ENCODE measurements at places on chromosomes 6 and 20.
A peak's percentile ranks its signal among the peaks of the same experiment; 100 is the strongest.

DNA sequence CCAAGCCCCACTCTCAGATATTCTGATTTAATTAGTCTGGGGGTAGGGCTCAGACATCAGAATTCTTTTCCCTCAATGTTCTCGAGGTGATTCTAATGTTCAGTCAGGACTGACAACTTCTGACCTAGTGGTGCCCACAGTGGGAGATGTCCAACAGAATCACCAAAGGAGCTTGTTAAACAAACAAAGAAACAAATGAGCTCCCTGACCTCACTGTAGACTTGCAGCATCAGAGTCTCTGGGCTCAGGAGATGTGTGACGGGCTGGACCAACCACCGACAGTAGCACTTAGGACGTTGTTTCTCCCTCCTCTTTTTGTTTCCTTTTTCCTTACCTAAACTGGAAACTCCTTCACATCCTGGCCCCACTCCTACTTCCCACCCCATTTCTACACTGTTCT lies 49.3 kb downstream of the CLIC5 start:
- DNase-seq = no peak

GRCh38 chr6:99185525-99185924 lies 163.9 kb downstream of the FAXC start:
- no peak for DNase-seq

DNA sequence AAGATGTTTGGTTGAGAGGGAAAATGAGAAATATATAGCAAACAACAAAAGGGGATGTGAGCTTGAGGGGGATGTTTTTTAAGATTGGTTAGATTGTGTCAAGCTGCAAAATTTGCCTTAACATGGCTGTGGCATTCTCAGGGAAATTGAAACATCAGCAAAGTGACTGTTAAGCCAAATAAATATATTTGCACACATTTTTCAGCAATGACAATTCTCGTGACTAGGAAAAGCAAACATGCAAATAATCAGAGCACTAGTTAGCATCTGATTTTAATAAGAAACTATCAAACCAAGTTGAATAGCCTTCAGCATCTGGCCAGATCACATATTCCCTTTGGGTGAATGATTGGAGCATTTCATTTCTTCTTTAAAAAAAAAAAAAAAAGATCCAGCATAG lies 262.8 kb downstream of the TBC1D7 start:
- no peak for DNase-seq

DNA sequence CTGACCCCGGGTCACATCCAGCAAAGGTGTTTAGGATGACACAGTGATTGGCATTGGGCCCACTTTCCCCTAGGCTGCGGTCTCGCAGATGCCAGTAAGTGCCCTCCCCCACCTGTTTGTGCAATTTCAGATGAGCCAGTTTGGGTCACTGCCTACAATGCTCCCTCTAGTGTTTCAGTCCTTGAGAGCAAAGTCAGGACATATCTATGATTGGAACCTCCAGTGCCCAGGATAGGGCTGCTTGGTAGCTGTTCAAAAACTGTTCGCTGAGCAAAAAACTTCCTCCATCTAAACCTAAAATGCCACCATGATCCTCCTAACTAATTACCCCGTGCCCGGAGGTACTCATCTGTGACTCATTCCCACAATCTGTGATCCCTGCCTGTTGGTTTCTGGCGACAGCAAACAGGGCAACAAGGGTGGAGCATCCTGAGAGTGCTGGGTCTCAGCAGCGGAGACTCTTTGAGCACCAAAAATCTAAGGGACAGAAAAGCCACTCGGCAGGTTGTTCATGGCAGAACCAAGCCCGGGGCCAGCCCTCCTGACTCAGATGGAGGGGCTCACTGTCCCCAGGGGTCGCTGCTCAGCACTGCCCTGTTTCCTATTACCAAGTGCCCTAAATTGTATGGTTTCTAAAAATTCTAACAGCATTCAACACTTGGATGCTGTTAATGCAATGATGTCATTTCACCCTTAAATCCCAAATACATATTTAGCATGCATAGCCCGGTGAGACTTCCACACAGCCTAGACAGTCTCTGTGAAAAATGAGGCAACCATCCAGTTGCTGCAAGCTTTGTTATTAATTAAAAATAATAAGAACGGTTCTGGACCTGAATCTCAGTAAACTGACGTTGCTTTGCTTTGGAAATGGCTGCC lies 5.0 kb downstream of the VSX1 start:
- DNase-seq = peak; percentile 47

DNA sequence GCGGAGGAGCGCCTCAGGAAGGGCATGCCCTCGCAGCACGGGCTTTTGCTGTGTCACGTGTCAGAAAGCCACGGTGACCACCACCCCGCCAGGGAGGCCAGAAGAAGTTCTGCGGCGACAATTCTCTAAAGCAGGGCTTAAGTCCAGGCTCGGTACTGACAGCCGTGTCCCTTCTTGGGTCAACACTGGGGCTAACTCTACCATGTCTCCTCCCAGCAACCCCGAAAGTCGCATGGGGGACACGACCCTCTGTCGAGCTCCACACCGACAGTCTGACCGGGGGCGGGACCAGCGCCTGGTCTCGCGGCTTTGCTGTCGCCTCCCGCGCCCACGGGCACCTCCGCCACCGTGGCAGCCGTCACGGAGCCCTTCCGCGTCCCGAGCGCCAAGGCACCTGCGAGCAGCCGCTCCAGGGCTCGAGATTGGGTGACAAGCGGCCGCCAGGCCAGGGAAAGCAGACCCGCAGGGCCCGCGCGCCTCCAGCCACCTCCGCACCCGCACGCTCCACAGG lies 534 bp downstream of the NANP start:
- DNase-seq = no peak

DNA sequence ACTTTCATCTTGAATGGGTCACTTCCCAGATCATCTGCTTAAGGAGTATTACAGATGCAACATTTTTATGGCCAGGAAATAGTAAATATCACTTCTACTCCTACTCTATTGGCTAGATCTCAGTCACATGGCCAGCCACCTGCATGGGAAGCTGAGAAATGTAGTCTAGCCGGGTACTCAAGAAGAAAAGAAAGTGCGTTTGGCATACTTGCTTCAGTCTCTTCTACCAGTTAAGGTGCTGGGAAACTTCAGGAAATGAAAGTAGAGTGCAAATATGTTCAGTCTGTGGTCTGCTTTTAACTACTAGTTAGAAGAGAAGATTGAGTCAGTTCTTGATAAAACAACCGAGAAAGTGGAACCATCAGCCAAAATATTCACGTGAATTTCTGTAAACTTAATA lies 129.2 kb downstream of the PDSS2 start:
- peak; percentile 38 for DNase-seq

- no peak for DNase-seq
Observed at GRCh38 chr6:33175436-33176069, 16.7 kb downstream of the COL11A2 start.

GRCh38 chr6:113995634-113996033 lies 24.7 kb upstream of the HDAC2 start:
- no peak for DNase-seq

- peak; percentile 83 for DNase-seq
Observed at GRCh38 chr6:135498185-135498841, 773 bp upstream of the AHI1 start.

GRCh38 chr6:160102956-160103824 lies 18.4 kb upstream of the SLC22A1 start:
- DNase-seq = no peak

GRCh38 chr6:38489951-38490350 lies 149.8 kb downstream of the BTBD9 start:
- no peak for DNase-seq

- DNase-seq = peak; percentile 87
Observed at GRCh38 chr6:107822176-107823046, 1.7 kb downstream of the SCML4 start.

GRCh38 chr20:37896932-37897548 lies 5.9 kb upstream of the VSTM2L start:
- DNase-seq = no peak

- peak; percentile 23 for DNase-seq
Observed at GRCh38 chr20:41619360-41620100, 1.4 kb upstream of the CHD6 start.

GRCh38 chr6:142334294-142334693 lies 32.5 kb downstream of the ADGRG6 start:
- no peak for DNase-seq

- DNase-seq = no peak
Observed at GRCh38 chr6:111358454-111358853, 124.6 kb downstream of the REV3L start.

GRCh38 chr20:44916586-44916985 lies 6.7 kb downstream of the PABPC1L start:
- DNase-seq = no peak

GRCh38 chr6:78308025-78308424 lies 559.3 kb upstream of the IRAK1BP1 start:
- no peak for DNase-seq

DNA sequence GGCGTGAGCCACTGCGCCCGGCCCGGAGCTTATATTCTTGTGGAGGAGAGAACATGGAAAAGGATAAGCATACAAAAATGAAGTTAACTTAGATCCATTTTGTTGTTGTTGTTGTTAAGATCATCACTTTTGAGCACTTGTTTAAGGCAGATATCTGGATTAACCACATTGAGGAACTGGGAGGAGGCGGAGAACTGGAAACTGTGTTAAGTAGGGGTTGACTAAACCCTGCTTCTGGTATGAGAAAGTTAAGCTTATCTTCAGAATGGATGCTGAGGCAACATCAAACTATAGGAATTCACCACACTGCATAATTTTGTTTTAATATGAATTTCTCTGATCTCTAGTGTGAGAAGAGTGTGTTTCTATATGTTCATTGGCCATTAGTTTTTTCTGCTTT lies 57.6 kb downstream of the GCNT2 start:
- no peak for DNase-seq

- no peak for DNase-seq
Observed at GRCh38 chr20:38173237-38174156, 8.4 kb upstream of the TGM2 start.

GRCh38 chr6:82980086-82980485 lies 85.6 kb downstream of the UBE3D start:
- no peak for DNase-seq

DNA sequence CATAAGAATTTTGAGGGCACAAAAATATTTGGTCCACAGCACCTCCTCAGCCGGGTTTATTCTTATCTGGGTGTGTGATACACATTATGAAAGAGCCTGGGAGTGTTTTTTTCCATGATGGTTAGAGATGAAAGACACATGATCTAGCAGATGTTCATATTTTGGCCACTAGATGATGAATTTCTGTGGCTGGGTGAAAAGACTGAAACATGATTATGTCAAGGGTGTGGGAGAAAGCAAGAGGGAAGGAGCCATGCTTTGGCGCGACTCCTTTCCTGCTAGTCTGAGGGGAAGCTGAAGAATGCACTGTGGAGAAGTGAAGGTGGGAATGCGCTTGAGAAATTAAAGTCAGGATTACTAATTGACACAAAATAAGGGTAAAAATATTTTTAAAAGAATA lies 102.3 kb downstream of the SH3BGRL2 start:
- DNase-seq = no peak

DNA sequence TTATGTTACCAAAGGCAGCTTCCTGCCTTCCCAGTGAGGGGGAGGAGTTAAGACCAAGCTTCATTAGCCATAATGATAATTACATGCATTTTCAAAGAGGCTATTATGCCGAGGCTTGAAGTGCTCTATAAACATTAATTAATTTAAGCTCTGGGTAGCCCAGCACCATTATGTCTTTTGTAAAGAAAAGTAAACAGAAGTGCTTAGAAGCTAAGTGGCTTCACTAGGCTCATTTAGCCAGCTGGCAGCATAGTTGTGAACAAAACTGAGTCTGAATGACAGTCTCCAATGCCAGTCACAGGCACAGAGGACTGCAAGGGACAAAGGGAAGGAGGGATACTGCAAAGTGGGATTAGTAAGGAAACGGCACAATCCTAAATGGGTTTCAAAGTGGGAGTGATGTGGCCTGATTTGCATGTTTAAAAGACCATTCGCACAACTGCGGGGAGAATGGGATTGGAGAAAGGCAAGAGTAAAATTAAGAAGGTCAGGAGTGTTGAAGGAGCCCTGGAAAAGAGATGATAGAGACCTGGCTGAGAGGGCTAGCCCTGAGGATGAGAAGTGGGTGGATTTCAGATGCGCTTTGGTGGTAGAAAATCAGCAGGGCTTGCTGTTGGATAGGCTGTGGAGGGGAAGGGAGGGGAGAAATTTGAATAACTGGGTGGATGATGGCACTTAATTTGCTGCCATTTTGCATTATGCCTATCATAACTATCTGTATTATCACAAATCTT lies 20.1 kb upstream of the ISM1 start:
- DNase-seq = no peak

DNA sequence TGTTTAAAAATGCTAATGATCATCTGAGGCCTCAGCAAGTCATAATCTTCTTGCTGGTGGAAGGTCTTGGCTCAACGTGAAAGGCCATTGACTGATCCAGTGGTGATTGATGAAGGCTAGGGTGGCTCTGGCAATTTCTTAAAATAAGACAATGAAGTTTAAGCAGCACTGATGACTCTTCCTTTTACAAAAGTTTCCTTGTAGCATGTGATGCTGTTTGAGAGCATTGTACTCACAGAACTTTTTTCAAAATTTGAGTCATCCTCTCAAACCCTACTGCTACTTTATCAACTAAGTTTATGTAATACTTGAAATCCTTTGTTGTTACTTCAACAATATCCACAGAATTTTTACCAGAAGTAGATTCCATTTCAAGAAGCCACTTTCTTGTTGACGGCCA lies 382.3 kb downstream of the ESR1 start:
- DNase-seq = no peak

DNA sequence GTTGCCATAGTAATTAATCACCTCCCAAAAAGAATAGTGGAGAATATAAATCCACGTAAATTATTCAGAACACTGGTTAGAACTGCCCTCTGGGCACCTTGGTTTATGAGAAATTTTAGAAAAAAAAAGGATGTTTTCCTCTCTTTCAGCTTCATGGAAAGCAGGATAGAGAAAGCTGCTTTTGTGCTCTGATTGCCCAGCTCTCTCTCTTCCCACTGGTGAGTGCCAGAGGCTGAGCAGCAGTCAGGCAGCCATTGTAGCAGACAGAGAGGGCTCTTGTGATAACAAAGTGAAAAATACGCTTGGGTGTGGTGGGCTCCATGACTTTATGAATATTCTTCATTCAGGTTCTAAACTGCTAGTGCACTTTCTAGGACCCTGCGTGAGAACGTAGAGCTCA lies 26.4 kb downstream of the SLC35F1 start:
- no peak for DNase-seq

DNA sequence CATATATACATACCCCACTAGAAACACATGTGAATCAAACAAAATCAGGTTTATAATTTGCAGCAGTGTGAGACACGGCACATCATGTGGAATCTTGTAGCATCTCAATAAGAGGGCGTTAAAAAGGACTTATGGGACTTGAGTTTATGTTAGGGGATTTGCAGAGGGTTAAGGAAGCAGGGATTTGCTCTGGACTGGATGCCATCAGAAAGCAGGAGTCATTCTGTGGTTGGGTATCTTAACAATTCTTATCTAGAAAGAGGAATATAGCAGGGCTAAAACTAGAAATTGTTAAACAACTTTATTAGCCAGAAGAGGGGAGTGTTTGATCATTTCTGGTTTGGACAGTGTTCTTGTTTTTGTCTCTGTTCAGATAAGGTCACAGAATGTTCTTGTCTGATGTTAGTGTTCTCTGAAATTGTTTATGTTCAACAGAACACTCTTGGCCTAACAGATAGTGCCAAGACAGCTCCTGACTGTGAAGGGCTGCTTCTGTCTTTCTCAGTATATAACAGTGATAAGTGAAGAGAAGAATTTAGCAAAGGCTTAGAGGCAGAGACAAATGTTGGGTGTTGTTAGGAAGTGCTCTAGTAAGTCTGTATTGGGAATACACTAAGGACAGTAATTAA lies 39.2 kb downstream of the LIN28B start:
- no peak for DNase-seq

- no peak for DNase-seq
Observed at GRCh38 chr6:132872923-132873322, 58.6 kb downstream of the RPS12 start.

GRCh38 chr20:1507276-1507675 lies 16.1 kb upstream of the SIRPB2 start:
- no peak for DNase-seq

Data from natural killer cell (primary cell).